Glutamatergic neuron (in vitro differentiated cells): ENCODE measurements at places on chromosomes 12 and 14. TPM values are rescaled to one million over a fixed set of nuclear protein-coding genes. Genes with fewer than 3 reads are reported as not detected.
A peak's percentile ranks its signal among the peaks of the same experiment; 100 is the strongest.

GRCh38 chr12:121241156-121241970 is 31.4 kb downstream of the P2RX4 start:
- no peak for DNase-seq
- no peak overlapping the region for H3K4me3 ChIP-seq
- H3K36me3 ChIP-seq: peaks cover 4% of the 10 kb centered on the region
- no peak overlapping the region for H3K27ac ChIP-seq

DNA sequence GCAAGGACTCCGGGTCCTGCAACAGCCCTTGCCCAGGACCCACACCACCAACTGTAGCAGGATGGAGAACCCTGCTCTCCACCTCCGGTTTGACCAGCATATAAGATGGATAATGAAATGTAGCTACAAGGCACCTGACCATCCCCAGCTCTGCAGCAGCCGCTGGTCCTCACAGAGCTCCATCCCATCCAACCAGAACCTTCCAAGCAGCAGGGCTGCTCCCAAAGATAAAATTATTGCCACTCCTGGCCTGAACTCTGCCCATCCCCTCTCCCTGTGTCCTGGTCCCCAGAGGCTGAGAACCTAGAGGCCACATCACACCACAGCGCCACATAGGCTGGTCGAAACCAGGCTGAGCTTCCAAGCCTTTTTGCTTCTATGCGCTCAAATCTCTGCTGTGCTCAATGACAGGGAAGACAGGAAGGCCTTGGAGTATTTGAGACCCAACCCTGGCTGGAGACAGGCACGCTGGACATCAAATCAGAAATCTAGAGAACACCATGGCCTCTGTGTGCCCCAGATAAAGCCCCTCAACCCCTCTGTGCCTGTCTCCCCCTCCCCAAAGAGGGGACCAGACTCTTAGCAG is 4.2 kb downstream of the CDK2AP1 start:
- DNase-seq: no peak
- H3K27ac ChIP-seq: peak overlapping the region; percentile 97
- no peaks in the 10 kb centered on the region for H3K36me3 ChIP-seq
- peaks cover 22% of the 10 kb centered on the region for H3K4me1 ChIP-seq
- H3K27me3 ChIP-seq: peaks cover 22% of the 10 kb centered on the region

DNA sequence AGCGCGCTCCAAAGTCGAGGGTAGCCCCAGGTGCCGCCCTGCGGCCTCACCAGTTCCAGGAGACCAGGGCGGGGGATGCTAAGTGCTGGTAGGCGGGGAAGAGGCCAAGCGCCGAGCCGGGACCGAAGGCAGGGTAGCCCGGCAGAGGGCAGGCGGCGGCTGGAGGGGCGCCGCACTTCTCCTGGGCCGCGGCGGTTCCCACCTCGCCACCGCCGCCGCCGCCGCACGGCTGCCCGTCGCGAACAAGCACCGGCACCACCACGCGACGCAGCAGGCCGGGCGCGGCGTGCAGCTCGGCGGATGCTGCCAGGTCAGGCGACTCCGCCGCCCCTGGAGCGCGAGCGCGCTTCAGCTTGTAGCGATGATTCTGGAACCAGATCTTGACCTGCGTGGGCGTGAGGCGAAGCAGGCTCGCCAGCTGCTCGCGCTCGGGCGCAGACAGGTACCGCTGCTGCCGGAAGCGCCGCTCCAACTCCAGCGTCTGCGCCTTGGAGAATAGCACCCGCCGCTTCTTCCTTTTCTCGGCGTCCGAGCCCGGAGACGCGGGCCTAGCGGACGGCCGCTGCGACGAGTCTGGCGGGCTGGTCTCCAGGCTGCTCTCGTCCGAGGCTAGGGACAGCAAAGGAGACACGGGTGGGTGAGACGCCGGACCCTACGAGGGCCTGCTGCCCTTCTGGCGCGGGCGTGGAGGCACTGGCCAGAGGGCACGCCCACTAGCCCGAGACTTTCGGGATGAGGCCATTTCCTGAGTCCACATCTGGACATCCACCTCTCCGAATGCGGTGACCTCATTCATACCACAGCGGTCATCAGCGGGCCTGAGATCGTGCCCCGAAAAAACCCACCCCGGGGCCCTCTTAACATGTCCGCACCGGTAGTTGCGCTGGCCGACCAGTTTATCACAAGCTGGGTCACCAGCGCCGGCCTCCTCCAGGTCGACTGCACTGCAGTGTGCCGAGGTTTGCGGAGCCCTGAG is 1.3 kb downstream of the NKX2-8 start:
- DNase-seq: peak; percentile 55
- H3K27ac ChIP-seq: no peak overlapping the region
- H3K27me3 ChIP-seq: peaks cover 28% of the 10 kb centered on the region
- no peaks in the 10 kb centered on the region for H3K36me3 ChIP-seq
- peaks cover 2% of the 10 kb centered on the region for H3K4me1 ChIP-seq

- no peaks in the 10 kb centered on the region for H3K27me3 ChIP-seq
- H3K4me3 ChIP-seq: no peak overlapping the region
- no peak for DNase-seq
- no peaks in the 10 kb centered on the region for H3K4me1 ChIP-seq
- no peak overlapping the region for H3K27ac ChIP-seq
These were observed 17.3 kb downstream of the ARID4A start for GRCh38 chr14:58315606-58316005.

DNA sequence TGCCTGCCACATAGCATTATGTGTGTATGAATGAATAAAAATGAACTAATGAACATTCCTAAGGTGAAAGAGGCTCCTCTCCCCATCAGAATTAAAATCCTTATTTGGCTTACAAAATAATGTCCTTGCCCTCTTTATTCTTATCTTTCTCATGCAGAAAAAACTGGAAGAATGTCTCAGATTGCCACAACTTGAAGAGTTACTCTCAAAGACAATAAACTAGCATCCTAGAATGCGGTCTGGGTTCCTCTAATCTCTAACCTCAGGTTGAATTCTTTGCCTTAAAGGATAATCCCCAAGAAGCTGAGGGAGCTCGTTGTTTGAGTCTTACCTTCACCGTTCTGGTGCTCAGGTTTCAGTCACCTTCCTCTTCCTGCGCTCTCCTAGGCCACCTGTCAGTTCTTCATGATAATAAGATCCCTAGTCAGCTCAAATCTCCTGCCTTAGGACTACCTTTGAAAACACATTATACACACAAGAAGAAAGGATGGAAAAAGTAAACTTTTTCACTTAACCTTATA is 147.1 kb downstream of the PHLDA1 start:
- H3K27me3 ChIP-seq: no peaks in the 10 kb centered on the region
- H3K4me1 ChIP-seq: peaks cover 29% of the 10 kb centered on the region
- H3K36me3 ChIP-seq: no peaks in the 10 kb centered on the region
- no peak overlapping the region for H3K4me3 ChIP-seq
- H3K27ac ChIP-seq: no peak overlapping the region

DNA sequence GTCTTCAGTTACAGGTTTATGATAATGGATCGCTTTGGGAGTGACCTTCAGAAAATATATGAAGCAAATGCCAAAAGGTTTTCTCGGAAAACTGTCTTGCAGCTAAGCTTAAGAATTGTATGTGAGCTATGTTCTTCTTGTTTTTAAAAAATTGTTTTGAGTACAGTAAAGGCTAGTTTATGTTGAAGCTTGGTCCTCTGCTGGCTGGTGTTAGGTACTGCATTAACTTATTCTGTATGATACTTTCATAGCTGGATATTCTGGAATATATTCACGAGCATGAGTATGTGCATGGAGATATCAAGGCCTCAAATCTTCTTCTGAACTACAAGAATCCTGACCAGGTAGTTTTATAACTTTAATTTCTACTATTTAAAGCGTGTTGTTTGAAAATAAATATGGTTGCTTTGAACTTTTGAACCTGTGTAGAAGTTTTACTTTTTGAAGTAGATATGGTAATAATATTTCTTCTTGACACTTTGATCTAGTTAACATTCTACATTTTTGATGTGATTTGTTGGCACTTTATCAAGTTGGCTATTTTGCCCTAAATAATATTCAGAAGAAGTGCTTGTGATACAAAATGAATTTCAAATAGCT is 55.7 kb downstream of the VRK1 start:
- DNase-seq: no peak
- no peak overlapping the region for H3K27ac ChIP-seq
- H3K36me3 ChIP-seq: no peaks in the 10 kb centered on the region
- H3K4me3 ChIP-seq: no peak overlapping the region

Gene FGF23
- not detected for total RNA-seq

Gene CD4
- 0.17 TPM for total RNA-seq

DNA sequence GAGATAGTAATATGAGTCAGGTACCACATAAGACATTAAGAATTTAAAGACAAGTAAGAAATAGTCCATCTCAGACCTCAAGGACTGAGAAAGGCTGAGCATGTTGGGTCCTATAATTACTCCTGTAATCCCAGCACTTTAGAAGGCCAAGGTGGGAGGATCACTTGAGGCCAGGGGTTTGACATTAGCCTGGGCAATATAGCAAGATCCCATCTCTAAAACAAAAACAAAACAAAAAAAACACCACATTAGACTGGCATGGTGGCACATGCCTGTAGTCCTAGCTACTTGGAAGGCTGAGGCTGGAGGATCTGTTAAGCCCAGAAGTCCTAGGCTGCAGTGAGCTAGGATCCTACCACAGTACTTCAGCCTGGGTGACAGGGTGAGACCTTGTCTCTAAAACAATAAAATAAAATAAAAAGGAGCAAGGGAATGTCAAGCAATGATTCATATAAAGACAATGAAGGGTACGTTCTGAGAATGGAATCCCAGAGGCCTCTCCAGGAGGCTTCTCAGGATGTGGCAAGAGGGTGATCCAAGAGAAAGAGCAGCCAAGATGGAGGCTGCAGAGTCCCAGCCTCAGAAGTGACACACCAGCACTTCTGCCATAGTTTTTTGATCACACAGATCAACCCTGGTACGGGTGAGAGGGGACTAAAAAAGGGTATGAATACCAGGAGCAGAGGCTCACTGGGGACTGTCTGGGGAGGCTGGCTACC is 206.4 kb downstream of the CRADD start:
- no peak for DNase-seq
- H3K27ac ChIP-seq: no peak overlapping the region
- peaks cover 2% of the 10 kb centered on the region for H3K4me1 ChIP-seq

DNA sequence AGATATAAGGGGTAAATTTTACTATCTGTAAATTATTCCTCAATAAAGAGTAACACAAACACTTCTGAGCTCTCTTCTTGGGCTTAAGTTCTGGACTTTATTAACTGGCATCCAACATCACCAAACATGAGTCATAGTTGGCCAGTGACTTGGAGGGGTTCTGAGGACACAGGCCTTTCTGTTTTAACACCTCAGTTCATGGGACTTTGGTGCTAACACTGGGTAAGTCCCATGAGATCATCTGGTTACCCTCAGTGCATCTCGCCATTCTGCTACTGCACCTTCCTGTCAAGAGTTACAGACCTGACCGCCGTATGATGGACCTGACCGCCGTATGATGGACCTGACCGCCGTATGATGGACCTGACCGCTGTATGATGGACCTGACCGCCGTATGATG is 9.9 kb downstream of the SLC15A4 start:
- H3K27ac ChIP-seq: no peak overlapping the region
- DNase-seq: no peak
- H3K4me1 ChIP-seq: peaks cover 16% of the 10 kb centered on the region
- peaks cover 3% of the 10 kb centered on the region for H3K36me3 ChIP-seq
- peaks cover 1% of the 10 kb centered on the region for H3K27me3 ChIP-seq

DNA sequence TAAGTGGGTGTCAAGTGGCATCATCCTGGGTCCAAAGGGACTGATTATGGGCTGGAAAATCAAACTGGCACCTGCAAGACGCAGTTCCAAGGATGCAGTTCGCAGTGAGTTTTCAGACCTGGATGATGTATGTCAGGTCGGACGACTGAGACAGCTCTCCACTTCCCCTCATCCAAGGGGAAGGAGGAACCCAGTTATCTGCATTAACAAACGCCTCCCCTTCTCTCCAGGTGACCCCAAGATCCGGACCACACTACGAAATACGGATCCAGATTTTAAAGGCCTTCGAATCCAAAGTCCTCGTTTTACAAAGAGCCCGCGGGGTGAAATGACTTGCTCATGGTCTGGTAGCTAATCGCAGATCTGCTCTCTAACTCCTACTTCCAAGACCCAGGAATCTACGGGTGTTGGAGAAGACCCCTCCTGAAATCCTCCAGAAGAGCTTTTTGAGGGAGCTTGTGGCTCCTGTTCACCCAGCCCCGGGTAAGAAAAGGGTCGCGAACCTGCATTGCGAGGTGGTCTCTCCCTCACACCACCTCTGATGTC is 460 bp upstream of the SYNE2 start:
- no peaks in the 10 kb centered on the region for H3K36me3 ChIP-seq
- no peak overlapping the region for H3K27ac ChIP-seq
- no peak for DNase-seq
- H3K4me3 ChIP-seq: peak overlapping the region; percentile 85

DNA sequence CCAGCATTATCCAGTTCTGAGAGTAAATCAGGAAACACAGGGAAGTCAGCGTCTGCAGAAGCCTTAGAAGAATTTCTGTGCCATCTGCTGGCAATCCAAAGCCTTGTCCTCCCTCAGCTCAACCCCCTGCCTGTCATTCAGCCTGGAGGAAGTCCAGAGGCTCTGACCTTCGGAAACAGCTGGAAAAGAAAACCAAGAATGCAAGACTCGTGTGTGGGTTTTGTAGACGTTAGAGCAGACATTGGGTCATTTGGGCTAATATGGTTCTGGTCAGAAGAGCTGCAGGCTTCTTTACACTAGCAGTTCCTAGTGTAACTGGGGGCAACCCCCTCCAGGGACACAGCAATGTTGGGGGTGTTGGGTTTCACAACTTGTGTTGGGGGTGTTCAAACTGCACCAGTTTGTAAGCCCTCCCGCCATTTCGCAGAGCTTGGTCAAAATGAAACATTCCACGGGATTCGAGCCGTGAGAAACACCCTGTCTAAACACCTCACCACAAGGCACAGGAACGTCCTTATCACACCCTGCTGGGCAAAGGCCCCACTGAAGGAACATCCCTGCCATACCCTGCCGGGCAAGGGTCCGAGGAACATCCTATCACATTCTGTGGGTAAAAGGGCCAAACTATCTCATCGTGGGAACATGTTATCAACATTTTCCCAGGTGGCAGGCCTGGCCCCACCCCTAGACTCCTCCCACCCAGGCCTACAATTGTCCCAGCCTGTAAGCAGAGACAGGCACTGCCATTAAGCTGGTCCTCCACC is 21.0 kb upstream of the SERPINA4 start:
- H3K4me3 ChIP-seq: no peak overlapping the region
- H3K27ac ChIP-seq: no peak overlapping the region
- H3K36me3 ChIP-seq: no peaks in the 10 kb centered on the region
